ENCODE measurements at places on chromosomes 5 and 9.

GRCh38 chr9:135157856-135158563 lies 70.5 kb downstream of the OLFM1 start:
- DNase-seq, result no peak

DNA sequence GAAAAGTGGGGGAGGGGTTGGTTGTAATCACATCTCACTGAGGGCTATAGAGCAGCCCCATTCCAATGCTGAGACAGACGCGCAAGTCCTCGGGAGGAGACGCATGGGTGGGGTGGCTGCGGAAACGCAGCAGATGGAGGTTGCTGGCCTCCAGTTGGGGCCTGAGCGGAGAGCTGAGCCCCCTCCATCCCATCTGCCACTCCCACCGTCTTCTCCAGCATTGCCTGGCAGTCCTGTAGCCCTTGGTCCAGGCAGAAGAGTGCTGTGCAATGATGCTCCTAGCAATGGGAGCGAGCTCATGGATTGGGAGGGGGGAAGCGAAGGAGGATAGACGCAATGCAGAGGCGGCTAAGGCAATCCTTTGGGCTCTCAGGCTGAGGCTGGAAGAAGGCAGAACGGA lies 79.4 kb upstream of the GLRA1 start:
- DNase-seq, result no peak

DNA sequence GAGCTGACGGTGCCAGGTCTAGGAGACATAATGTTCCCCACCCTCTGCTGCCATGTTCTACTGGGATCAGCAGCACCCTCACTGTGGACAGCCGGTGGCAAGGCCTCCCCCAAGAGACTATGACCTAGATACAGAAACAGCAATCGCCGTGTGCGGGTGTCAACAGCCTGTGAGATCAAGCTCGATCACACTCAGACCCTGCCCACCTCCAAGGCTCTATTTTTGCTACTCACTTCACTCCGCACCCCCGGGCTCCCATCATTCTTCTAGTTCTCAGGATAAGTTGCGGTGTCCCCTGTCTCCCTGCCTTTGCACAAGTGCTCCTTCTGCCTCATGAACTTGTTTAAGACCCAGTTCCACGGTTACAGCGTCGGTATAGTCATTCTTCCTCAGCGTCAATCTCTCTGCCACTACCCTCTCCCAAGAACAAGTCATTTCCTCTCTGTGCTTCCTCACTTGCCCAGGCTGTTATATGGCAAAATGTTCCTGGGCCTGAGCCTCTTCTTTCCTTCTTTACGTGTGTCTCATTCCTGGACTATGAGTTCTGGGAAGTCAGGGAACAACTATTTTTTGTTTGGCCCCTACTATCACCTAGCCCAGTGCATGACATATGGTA lies 5.4 kb upstream of the DOCK8 start:
- DNase-seq, result no peak

DNA sequence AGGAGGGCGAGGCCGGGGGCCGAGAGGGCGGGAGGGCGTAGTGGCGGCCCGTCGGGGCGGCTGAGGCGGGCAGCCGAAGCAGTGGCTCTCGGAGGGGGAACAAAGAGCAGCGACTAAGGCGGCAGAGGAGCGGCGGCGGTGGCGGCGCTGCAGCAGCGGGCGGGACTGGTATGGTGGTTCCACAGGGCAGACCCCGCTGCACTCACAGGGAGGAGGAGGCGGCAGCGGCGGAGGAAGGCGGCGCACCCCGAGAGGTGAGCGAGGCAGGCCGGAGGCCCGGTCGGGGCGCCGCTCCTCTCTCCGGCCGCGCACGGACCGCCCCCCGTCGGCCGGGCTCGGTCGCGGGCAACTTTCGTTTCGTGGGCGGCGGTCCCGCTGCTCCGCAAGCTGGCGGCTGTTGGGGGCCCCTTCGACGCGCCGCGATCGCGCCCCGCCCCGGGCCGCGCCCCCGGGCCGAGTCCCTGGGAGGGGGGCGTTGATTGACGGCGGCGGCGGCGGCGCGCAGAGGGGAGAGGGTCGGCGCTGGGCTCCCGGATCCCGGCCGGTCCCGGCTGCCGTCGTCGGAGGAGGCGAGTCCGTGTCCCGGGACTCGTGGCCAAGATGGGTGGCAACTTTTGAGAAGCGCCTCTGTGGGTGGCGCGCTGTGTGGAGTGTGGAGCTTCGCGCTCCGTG lies 467 bp downstream of the CNOT6 start:
- DNase-seq, result peak; percentile 53
